ENCODE measurements at places on chromosomes 7 and 10.

DNA sequence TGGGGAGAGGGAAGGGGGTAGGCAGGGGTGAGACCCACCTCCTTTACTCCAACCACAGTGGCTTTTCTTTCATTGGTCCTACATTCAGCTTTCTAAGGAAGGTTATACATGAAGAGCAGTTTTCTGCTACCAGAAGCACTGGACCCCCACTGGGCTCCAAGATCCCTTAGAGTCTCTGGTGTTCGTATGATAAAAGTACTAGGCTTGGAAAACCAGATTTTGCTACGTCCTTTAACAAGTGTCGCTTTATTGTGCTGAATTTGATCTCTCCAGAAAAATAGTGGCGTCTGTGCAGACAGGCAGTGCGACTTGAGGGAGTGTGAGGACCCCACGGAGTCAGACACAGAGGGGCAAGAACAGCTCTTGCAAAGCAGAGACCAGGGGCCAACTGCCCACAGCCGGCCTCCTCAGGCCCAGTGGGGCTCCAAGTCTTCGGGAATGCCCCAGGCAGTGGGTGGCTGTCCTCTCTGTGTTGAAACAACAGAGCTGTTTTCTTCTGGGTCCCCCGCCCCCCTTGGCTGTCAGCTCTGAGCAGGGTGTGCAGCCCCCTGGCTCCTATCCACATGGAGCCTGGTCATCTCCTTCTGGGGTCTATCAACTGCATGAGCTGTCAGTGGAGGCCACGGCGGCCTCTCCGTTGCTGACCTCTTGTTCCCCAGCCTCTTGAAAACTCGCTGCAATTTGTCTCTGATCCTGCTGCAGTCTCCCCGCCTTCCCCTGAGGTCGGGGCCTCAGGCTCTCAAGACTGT lies 333.2 kb downstream of the RPS24 start:
- DNase-seq: no peak

DNA sequence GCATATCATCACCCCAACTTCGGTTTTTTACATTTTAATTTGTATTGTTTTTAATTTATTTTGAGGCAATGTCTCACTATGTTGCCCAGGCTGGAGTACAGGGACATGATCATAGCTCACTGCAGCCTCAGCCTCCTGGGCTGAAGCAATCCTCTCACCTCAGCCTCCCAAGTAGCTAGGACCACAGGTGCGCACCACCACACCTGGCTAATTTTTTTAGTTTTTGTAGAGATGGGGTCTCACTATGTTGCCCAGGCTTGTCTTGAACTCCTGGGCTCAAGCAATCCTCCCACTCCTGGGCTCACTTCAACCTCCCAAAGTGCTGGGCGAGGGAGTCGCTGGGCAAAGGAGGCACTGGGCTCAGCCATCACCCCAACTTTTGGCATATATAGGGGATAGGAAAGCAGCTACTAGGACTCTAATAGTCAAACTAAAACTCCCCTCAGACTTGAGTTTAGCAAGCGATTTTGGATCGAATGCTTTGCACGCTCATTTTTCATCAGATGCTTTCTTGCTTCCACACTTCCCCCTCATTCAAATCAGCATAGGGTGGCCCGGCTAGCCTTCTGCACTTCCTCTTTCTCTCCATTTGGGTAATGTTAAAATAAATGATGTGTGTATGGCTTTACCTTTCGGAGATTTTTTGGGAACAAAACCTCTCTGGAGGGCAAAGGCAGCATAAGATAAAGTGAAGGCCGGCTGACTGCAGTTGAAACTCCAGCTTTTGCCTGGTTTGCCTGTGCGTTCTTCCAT lies 20.8 kb upstream of the NMT2 start:
- no peak for DNase-seq

DNA sequence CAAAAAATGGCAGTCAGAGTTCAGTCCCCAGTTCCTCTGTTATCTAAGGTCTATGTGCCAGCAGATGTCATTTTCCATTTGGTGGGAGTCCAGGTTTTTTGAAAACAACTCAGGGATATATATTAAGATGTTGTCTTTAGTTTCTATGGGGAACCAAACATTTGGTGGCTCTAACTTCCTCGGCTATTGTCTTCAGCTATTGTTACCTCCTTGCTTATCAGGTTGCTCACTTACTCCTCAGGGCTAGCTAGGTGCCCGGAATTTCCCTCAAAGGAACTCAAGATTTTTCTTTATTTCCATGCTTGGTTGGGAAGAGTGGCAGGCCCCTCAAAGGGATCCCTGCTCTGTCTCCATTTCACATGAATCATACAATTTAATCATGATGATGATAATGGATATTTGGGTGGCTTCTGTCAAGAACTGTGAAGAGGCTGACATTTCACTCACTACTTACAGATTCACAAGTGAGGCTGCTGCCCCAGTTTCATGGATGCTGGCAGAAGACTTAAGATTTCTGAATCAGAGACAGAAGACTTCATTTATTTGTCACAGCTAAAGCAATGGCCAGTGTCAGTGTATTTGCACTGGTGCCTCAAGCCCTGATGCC lies 182.8 kb downstream of the PKD1L1 start:
- DNase-seq: no peak

DNA sequence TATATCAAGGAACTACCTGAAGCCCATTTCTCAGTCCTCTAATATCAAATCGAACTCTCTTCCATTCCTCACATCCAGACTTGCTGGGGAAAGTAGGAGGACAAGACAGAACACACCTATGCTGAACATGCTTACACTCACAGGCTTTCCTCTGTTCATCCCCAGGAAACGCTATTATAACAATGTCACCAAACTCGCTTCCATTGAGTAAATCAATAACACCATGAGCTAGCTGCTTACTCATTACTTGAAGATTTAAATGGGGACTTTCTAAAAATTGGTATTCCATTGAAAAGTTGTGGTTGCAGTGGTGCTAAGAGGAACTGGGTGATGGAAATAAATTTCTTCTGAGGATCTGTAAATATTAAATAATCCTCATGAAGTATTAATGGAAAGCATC lies 88.8 kb downstream of the SLC25A13 start:
- no peak for DNase-seq

DNA sequence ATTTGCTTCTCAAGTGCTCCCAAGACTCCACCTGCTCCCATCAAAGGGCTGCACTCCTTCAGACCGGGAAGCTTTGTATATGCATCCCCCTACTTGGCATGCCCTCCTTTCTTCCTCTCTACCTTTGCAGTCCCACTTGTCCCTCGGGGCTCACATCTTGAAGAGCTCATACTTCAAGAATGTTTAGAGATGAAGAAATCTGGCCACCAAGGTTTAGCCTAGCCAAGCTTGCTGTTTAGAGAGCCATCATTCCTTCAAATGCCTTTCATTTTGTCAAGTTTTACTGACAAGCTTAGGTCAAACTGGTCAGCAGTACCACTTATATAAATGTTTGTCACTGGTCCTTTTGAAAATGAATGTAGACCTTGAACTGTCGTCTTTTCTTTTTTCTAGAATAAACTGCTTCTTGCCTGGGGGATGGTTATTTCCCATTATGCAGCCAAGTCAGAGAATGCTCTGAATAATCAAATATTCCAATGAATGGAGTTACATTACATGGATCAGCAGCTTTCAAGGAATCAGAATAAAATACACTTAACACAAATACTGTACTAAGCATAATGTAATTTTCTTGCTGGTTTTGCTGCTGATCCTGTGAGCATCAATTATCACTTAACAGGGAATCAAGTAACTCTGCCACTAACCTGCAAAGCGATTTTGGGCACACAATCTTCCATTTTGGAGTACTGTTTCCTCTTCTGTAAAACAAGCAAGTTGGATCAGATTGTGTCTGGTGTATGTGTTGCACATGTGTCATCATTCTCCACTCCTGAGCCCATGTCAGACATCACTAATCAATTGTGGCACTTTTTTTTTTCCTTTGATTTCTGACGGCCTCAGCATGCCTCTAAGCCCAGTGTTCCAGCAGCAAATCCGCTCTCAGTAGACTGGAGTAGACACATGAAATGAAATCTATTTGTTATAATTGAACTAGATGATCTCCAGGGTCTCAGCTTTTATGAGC lies 357.9 kb downstream of the PTEN start:
- DNase-seq: no peak

DNA sequence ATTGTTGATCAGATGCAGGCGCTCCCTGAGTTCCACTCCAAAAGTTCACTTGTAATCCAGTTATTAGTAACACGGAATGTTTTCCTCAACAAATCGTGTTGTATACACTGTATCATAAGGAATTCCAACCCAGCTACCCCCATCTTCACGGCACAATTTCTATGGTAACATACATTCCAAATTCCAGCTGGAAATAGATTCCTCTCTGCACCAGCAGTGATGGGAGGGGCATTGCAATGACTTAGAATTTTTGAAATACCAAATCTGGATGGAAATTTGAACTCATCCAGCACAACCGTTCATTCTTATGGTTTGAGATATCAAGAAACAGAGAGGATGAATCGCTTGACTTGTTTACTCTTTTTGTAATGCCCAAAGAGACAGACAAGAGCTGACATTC lies 38.9 kb upstream of the RHEB start:
- DNase-seq: no peak

DNA sequence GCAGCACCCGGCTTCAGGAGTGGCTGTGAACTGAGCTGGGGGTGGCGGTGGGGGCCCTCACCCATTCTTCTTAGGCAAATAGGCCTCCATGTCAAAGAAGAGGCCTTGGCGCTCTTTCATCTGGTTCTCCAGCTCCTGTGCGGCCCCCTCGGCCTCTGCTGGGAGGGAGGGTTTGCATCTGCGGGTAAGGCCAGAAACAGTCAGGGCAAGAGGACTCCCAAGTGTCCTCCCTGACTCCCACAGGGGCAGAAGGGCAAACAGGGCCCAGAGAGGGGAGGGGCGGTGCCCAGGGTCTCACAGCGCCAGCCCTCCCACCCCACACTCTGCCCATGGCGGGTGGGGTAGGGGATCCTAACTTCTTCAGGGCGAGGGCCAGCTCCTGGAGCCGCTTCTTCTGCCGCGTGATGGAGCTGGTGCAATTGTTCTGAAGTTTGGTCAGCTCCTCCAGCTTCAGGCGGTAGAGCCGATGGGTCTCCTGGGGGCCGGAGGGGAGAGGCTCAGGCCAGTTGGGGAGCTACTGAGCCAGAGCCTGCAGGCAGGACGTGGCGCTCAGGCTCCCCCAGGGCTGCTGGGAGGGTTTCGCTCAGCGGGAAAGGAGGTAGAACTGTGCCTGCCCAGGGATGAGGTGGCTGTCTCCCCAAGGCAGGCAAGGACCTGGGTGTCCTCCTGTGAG lies 2.2 kb downstream of the TMEM120A start:
- no peak for DNase-seq

GRCh38 chr10:36534471-36535002 lies 590.9 kb upstream of the ANKRD30A start:
- peak; percentile 41 for DNase-seq

GRCh38 chr7:123935436-123936381 lies 10.7 kb downstream of the SPAM1 start:
- no peak for DNase-seq

DNA sequence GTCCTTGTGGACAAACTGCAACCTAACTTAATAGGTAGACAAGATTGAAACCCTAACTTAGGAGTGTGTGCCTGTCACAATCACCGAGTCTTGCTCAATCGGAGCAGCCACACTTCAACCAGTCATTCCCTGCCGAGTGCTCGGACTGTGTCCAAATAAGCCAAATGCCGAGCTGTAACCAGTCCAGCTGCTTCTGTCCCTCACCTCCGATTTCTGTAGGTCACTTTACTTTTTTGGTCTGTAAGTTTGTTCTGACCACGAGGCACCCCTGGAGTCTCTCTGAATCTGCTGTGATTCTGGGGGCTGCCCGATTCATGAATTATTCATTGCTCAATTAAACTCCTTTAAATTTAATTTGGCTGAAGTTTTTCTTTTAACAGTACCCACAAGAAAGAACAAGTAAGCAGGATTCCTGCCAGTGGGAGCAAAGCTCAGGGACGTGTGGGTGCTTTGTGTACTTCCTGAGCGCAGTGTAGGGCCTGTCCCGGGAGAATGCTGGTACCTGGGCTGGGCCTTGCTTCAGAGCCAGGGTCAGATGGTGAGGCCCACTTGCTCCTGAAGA lies 140.1 kb downstream of the ACTR3B start:
- no peak for DNase-seq

- no peak for DNase-seq
Observed at GRCh38 chr10:33381451-33382215, 47.2 kb upstream of the NRP1 start.
